Activated CD4-positive, alpha-beta memory T cell treated with anti-CD3 and anti-CD28 coated beads for 36 hours (primary cell): ENCODE measurements at places on chromosomes 2 and 18.

GRCh38 chr2:138496096-138496651 is 5.4 kb upstream of the SPOPL start:
- DNase-seq = no peak

DNA sequence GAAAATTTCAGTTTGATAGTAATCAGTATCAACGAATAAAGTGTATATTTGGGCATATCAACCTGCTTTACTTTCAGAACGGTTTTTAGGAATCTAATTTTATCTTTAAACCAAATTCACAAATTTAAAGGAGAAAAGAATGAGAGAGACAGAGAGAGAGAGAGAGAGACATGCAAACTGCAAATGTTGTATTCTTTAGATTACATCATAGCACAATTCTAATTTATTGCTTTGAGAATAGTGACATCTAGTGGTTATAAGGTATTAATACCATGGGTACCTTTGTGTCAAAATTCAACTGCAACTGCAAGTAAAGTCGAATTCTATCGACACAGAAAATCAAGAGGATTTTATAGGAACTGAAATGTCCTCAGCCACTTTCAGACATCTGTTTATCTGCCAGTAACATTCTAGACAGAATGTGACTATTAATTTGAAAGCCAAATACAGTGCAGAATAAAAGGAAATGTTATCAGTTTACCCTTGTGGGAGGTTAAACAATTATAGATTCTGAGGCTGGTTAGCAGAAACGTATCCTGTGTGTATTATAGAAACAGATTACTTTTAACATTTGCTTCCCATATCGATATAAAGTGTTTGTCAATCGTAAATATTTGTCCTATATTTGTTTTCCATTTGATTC is 529.8 kb upstream of the VRK2 start:
- no peak for DNase-seq

- DNase-seq = no peak
Observed at GRCh38 chr2:230846360-230846759, 18.4 kb upstream of the ITM2C start.

- DNase-seq = no peak
Observed at GRCh38 chr2:2744107-2744506, 413.0 kb upstream of the MYT1L start.

DNA sequence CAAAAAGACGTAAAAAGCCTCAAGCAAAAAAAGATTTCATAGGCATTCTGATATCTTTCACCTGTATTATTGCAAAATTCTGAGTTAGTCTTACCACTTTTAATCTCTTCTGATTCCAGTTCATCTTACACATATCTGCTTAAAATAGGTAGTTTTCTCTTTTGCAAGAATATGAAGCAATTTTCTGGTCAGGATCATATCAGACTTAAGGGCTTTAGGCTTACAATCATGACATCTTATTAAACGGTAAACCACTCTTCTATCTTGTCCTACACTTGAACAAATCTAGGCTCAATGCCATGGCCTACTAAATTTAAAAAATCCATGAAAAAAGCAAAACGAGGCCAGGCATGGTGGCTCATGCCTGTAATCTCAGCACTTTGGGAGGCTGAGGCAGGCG is 50.1 kb upstream of the GAREM1 start:
- DNase-seq = no peak

DNA sequence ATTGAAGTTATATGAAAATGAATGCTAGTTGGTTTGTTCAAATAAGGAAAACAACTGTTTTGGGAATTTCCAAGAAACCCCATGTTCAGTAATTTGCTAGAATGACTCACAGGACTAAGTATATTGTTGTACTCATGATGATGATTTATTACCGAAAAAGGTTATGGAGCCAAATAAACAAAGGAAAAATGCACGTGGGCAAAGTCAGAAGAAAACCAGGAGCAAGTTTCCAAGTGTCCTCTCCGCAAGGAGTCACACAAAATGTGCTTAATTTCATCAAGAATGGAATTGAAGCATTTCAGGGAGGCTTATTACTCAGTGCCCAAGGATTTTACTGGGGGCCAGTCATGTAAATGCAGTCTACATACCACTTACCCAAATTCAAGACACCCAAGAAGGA is 1652.4 kb upstream of the TMEFF2 start:
- no peak for DNase-seq

GRCh38 chr2:74261204-74261864 is 62.9 kb downstream of the MTHFD2 start:
- peak; percentile 14 for DNase-seq

DNA sequence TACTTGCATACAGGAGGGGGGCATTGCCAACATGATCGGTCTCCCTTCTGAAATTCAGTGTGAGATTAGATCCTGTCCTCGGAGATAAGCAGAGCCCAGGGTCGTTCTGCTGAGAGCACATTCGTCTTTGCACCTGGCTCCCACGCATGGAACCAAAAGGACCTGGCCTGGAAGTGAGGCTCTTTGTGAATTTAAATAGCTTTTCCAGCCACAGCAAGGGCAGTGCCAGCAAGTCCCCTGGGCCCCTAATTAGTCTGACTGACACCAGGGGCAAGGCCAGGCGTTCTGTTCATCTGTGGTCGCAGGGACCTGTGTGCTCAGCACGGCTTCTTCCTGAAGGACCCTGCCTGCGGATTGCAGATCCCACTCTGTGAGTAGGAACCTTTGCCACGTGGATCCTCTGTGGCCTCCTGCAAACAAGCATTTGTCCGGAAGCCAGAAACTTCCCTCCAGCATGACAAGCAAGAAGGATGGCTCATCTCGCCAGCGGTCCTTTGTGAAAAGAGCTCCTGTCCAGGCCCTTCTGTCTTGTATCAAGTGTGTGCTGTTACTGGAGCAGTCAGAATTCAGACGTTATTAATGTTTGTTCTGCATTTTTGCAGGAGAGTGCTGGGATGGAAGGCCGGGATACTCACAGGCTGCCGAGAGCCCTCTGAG is 128.7 kb downstream of the TPO start:
- DNase-seq = no peak

DNA sequence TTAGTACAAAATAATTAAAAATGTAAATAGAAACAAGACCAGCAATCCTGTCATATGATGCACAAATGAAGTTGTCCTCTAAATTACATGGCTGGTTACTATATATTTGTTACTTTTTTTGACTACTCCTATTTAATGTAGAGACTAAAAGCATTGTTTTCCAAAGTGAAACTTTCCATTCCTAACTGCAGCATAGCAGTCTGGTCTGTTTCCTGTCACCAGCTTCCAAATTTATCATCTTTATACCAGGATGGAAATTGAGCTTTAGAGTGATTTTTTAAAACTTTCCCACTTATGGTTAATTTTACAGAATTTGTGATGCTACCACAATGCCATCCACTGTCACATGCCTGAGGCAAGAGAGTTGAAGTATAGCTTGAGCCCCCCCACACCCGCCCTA is 33.5 kb upstream of the RAB27B start:
- no peak for DNase-seq

DNA sequence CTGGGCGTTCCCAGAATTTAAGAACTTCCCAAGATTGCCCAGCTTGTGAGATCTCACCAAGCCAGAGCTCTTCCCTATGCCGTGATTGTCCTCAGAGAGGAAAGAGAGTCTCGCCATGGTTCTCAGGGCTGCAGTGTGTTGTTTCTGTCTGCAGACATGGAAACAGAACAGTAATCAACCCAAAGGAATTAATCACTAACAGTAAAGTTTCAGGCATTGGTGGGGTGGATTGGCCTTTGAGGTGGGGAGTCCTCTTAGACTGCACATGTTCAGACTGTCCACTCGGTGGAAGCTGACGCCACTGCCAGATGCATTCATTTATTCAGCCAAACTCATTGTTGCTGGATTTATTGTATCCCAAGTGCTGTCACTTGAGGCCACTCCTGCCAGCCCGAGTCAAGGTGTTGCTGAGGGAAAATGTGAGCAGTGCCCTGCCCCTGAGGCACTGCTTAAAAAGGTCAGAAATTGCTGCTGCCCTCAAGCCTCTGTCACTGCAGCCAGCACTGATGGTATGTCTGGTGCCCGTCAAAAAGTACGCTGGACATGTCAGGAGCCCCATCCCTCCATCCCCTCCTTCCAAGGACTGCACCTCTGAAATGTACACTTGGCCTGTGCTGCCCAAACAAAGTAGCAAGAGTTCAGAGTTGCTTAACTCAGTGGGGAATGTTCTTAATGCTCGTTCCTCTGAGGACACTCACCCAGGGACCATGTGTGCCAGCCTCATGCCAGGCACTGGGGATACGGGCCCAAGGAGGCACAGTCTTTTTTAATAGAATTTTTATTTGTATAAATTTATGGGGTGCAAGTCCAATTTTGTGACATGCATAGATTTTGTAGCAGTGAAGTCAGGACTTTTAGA is 201.0 kb downstream of the GLI2 start:
- DNase-seq = no peak

- no peak for DNase-seq
Observed at GRCh38 chr2:239685965-239686364, 285.1 kb upstream of the HDAC4 start.

DNA sequence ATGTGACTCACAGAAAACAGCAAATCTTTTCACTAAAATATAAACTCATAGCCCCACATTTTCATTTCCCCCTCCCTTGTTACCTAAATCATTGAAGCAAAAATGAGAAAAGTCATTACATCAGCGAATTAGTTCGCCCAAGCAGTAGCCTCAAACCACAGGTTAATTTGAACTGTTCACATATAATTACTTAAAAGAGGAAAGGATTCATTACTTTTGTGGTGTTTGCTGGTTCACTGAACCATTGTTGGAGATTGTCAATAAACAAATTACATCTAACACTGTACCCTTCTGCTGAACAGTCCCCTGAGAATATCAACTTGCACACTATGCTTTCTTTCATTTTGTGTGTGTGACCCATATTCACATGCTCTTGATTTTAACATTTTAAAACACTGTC is 238.7 kb downstream of the ERBB4 start:
- DNase-seq = no peak

- no peak for DNase-seq
Observed at GRCh38 chr2:80454628-80455027, 150.1 kb upstream of the LRRTM1 start.

- DNase-seq = no peak
Observed at GRCh38 chr2:1147873-1148612, 197.4 kb downstream of the SNTG2 start.

DNA sequence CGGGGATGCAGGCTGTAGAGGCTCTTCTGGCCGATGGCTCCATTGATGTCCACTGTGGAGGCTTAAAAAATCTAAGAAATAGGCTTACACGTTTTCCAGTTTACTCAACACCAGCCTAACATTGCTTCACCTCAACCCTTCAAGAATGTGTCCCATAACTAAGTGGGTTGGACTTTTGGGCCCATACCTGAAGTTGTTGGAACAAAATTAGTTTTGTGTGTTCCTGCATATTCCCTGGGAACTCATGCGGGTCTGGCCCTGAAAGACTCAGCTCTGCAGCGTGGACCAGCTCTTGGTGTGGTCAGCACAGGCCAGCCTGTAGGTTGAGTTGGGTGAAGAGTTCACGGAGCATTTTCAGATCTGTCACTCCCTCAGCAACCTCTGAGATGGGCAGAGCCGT is 38.5 kb downstream of the SH3BP4 start:
- DNase-seq = no peak

DNA sequence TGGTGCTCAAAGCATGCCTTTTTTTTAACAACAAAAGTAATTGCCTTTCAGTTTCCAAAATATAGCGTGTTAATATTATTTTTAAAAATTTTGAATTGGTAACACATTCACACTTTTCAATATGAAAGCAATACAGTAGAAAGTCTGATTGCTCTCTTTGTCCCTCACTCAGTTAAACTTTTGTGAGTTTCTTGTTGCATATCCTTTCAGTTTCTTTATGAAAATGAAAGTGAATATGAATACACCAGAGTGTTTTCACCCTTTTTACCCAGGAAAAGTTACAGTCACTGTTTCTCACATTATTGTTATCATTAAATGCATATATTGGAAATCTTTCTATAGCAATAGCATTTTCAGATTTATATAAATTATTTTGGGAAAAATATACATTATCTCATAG is 377.4 kb upstream of the CRIM1 start:
- DNase-seq = no peak

DNA sequence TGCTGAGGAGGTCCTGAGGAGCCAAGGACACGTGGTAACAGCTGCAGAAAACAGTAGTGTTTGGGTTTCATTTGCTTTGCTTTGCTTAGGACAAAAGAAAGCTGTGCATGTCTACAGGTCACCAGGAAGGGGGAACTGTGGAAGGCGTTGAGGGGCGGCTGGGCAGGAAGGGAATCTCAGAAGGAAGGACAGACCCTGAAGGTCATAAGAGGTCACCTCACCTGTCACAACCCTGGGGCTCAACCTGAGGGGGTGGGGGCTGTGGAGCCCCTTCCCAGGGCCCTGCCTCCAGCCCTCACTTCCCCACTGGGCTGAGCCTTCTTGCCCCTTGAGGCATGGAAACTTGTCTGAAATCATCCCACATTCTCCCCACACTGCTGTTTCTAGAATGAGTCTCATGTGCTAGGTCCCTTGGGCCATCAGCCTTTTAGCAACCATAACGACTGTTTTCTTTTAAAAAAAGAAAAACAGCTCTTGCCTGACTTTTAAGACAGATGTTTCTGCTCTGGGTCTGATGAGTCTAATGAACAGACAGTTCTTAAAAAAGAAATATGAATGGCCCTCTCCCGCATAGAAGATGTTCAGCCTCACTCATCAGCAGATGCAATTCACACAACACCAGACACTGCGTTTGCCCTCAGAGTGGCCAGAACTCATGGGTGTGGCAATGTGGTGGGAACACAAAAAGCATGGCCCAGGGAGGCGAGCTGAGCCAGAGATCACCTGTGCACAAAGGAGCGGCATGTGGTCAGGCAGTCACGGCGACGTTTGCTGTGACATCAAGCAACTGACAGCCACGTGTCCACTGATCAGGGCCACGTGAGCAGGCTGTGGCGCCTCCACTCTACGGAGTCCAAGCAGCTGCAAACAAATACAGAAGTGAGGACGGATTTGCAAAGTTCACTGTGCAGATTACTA is 84.0 kb downstream of the SEPTIN10 start:
- DNase-seq = no peak

DNA sequence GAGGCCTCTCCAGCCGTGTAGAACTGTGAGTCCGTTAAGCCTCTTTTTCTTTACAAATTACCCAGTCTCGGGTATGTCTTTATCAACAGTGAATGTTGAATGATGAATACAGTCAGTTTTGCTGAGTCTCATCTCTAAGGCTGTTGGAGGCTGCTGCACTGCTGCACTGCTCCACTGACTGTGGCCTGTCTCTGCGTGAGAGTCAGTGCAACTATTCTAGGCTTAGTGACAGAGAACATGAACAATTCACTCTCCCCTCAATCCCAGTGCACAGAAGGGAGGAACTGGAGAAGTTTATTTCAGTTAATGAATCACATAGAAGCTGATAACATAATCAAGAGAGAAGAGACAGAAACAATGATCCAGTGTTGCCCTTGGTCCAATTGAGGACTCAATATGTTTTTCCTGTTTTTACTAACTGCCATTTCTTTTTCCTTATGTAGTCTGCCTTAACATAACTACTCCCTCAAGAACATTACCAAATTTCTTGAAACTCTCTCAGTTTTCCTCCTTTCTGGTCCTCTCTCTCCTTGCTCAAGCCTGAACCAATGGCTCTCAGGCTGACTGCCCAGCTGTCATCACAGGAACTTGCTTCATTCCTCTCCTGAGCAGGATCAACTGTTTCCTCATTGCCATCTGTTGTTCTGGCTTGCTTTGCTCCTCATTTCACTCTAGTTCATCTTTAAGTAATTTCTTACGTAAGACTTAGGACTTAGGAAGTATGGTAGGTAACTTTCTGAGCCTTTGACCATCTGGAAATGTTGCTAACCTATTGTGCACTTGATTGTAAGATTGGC is 483.2 kb downstream of the METTL4 start:
- DNase-seq = no peak
